ENCODE measurements at places on chromosomes 4 and X.

DNA sequence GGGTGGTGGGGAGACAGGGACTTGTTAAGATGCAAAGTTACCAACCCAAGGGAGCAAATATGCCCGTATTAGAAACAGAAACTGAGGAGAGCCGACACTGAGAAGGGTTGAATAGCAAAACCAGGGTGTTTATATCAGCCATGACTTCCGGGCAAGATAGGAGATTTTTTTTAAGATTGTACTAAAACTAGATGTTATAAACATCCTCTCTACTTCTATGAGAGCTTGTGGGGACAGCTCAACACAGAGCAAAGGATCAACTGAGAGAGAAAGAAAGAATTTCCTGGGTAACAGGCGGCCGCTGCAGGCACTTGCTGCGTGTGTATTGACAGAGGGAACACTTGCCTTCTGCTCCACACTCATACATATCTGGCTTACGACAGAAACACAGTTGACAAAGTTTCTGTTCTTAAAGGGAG lies 49.1 kb upstream of the FBXW7 start:
- no peak for DNase-seq

- DNase-seq, result no peak
Observed at GRCh38 chr4:53721263-53721662, 130.0 kb upstream of the LNX1 start.

GRCh38 chr4:155545456-155545855 lies 121.2 kb upstream of the GUCY1A1 start:
- DNase-seq, result no peak

- no peak for DNase-seq
Observed at GRCh38 chr4:1567519-1567807, 116.7 kb downstream of the FAM53A start.

DNA sequence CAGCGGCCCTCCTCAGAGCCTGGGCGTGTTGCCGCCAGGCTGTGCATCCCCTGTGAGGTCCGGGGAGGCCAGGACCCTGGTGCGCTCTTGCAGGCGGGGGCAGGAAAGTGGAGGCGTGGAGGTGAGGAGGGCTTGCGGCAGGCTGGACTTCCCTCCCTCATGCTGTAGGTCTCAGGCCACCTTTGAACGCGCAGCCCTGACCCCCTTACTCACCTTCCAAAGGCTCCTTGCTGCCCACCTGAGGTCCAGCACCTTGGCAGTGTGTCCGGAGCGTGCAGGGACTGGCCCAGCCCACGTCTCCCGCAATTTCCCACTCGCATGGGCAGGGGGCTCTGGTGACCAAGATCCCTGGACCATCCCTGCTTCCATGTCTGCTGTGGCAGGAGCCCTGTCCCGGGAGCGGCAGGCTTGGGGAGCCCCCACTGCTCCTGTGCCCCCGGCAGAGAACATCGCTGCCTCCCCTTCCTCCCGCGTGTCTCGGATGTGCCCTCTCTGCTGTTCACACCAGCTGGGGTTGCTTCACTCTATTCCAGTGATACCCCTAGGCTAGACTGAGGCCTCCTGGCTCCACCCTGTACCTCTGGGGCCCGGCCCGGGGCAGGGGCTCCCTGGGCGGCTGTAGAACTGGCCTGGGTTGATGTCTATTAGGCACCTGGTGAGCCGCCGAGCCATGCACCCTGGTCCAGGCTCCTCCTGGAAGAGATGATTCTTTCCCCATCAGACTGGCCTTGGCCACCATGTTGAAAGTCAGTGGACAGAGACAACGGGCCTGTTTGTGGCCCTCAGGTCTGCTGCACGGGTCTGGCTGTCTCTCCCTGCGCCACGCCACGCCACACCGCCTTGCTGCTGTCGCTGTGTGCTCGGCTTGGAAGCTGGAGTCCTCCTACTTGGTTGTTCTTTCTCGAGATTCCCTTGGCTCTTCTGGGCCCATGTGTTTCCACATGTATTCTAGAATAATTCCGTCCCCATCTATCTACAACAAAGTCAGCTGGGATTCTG lies 95.4 kb upstream of the ADRA2C start:
- DNase-seq, result no peak

- no peak for DNase-seq
Observed at GRCh38 chrX:28880136-28880535, 292.9 kb downstream of the IL1RAPL1 start.

DNA sequence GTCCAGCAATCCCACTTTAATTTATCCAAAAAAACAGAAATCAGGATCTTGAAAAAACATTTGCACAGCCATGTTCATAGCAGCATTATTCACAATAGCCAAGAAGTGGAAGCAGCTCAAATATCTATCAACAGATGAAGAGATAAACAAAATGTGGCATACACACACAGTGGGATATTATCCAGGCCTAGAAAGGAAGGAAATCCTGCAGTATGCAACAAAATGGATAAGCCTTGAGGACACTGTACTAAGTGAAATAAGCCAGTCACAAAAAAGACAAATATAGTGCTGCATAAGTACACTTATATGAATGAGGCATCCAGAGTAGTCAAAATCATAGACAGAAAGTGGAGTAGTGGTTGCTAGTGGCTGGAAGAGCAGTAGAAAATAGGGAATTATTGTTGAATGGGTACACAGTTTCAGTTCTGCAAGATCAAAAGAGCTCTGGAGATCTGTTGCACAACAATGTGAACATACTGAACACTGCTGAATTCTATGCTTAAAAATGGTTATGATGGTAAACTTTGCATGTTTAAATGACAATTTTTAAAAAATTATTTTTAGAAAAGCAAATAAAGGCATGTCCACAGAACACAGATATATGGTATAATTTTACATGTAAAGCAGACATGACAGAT lies 25.6 kb downstream of the CHM start:
- DNase-seq, result no peak

DNA sequence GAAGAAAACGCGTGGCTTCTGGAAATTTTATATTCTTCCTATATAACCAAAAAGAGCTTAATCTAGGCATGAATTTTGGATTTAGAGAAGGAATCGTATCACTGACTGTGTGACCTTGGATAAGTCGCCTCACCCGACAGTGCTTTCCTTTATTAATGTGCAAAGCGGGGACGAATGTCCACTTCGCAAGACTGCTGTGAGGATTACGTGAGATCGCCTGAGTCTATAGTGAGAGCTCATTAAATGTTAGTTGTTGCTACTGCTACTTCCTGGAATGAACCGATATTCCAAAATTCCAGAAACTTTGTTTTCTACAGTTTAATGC lies 448 bp upstream of the TBC1D8B start:
- DNase-seq, result no peak

DNA sequence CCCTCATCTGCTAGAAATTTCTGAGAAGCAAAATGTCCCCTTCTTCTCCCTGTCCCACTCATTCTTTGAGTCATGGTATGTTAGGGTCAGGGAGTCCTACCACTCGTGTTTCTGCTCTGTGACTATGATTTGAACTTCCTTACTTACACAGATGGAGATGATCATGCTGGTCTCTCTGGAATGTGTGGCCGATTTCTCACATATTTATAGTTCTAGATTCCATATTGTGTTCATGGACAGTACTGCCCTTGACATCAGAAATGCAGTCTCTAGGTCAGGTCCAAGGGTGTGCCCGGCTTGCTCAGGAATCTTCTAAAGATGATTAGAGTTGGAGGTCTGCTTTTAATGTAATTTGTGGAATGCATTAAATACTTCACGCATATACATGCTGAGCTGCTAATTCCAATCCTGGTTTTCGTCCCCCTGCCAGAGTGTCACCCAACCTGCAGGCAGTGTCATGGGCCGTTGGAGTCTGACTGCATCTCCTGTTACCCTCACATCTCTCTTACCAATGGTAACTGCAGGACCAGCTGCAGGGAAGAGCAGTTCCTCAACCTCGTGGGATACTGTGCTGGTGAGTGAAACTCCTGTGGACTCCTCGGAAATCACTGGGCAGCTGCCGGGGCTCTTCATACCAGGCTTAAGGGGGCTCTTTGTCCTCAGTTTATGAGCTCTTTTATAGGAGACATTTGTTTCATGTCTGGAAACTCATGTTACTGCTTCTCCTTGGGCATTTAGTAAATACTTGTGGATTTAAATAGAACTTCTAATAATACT lies 214.1 kb upstream of the ANXA3 start:
- DNase-seq, result no peak

GRCh38 chrX:134695999-134696398 lies 37.7 kb upstream of the PLAC1 start:
- no peak for DNase-seq

GRCh38 chr4:15737255-15737654 lies 34.4 kb downstream of the BST1 start:
- DNase-seq, result no peak

GRCh38 chr4:22596409-22596808 lies 80.5 kb upstream of the ADGRA3 start:
- DNase-seq, result no peak

GRCh38 chr4:169573889-169574288 lies 38.5 kb downstream of the NEK1 start:
- no peak for DNase-seq

GRCh38 chrX:39238006-39238405 lies 436.7 kb downstream of the MID1IP1 start:
- DNase-seq, result no peak

GRCh38 chrX:47523297-47523696 lies 37.7 kb upstream of the ARAF start:
- peak; percentile 71 for DNase-seq

GRCh38 chr4:37241647-37242046 lies 2.9 kb upstream of the NWD2 start:
- DNase-seq, result no peak

- DNase-seq, result no peak
Observed at GRCh38 chr4:26936284-26937065, 75.8 kb downstream of the STIM2 start.

GRCh38 chrX:38627683-38628082 lies 66.3 kb downstream of the TSPAN7 start:
- DNase-seq, result no peak

GRCh38 chr4:16122784-16123183 lies 39.0 kb upstream of the PROM1 start:
- no peak for DNase-seq

GRCh38 chr4:90190525-90190924 lies 63.3 kb downstream of the CCSER1 start:
- DNase-seq, result no peak

- no peak for DNase-seq
Observed at GRCh38 chr4:53605783-53606182, 14.5 kb upstream of the LNX1 start.

DNA sequence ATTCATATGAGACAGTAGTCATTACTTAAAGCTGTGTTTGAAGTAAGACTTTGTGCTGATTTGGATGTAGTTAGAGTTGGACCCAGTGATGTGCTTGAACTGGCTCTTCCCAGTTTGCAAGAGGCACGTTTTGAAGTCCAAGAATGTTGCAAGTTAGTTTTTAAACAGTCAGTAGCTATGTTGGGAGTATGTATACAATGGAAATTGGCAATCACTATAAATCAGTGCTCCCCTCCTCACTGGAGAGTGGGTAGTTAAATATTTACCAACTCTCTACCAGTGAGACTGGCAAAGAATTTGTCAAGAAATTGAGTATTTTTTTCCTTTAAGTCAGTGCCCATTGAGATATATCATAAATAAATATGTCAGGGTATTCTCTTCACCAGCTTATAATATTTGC lies 191.9 kb upstream of the SPRY1 start:
- DNase-seq, result no peak

DNA sequence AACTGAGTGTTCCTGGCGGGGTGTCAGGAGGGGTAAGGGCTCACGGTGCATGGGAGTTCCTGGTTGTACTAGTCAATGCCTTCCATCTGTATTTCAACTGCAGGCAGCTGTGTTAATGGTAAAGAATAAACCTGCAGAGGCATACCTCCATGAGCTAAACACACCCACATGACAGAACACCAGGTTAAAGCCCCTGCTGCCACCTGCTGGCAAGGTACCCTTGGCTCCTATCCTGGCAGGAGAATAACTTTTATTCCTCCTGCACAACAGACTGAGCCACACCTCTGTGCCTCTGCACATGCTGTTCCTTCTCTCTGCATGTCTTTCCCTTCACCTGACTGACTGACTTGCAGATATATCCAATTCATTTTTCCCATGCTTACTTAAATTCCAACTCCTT lies 11.1 kb downstream of the ITIH6 start:
- no peak for DNase-seq

DNA sequence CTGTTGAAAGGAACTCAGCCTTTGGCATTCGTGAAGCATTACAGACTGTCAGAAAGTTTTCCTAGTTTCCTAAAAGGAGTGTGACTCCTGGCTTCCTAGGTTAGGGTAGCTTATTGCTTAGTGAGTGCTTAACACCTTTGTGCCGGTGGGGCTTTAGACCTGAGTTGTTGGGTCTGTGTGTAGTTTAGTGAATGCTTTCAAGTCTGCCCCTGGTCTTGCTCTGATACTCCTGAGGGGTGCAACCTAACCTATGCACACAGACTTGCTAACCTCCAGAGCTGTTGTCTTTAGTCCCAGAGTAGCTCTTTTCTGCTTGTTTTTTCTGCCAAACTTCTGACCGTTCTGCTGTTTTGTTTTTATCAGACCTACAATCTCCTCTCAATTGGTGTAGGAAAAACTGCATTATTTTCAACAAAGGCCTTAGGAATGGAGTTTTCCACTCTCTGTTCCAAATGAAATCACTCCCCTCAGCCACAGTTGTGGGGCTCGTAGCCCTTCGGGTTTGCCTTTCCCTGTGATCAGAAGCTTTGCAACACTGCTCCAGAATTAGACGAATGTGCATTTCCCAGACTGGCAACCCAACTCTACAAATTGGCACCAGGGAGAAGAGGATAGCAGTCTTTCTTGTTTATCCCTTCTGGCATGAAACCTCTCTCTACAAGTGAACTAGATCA lies 1399.1 kb upstream of the PCDH7 start:
- DNase-seq, result no peak

DNA sequence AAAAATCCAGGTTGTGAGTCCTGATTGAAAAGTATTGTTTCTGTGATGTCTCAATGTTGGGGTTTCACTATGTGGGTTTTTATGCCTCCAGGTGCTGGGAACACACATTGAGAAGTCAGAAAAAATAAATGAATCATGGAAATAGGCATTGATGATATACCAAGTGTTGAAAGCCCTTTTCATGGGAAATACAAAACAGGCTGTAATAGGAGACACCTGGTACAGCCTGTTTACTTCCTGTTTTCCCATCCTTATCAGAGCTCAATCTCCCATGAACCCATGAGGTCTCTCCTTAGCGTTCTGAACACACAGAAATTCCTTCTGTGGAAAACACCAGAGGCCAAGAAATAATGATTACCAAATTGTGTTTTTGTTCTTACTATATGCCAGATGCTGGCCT lies 106.3 kb upstream of the BOD1L1 start:
- DNase-seq, result no peak

DNA sequence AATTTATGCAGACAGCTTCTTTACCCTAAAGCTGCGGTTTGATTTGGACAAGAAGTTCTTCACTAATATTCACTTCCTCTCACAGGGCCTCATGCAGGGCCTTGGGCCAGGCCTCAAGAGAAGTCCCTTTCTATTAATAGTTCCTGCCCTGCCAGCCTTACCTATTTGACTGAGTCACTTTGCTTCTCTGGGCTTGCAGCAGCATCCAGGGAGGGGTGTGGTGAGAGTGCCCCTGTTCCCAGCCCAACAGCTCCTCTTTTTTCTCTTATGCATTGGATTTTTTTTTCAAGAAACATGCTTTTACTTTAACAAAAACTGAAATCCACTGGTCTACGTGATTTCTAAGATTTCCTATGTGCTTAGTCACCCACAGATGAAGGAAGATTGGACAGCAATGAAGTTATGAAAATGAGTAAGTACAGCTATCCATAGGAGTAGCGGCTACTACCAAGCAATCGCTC lies 26.7 kb downstream of the FAM156B start:
- no peak for DNase-seq

- DNase-seq, result no peak
Observed at GRCh38 chr4:88957570-88957969, 99.4 kb downstream of the FAM13A start.

- no peak for DNase-seq
Observed at GRCh38 chr4:164483711-164484110, 270.2 kb upstream of the SMIM31 start.
